ENCODE measurements at places on chromosomes 2 and 18.

- no peak for DNase-seq
Observed at GRCh38 chr2:183248866-183249567, 124.8 kb downstream of the NUP35 start.

GRCh38 chr2:46812361-46813019 is 103.1 kb downstream of the MCFD2 start:
- DNase-seq, result no peak

- no peak for DNase-seq
Observed at GRCh38 chr18:36386150-36386920, 88.8 kb downstream of the FHOD3 start.

DNA sequence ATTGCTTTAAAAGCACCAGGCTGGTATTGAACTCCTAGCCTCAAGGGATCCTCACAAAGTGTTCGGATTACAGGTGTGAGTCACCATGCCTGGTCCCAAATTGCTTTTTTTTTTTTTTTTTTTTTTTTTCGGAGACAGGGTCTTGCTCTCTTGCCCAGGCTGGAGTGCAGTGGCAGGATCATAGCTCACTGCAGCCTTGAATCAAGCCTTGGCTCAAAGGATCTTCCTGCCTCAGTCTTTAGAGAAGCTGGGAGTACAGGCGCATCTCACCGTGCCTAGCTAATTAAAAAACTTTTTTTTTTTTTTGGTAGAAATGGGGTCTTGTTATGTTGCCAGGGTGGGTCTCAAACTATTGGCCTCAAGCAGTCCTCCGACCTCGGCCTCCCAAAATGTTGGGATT is 12.8 kb downstream of the MTA3 start:
- DNase-seq, result no peak

- no peak for DNase-seq
Observed at GRCh38 chr18:74084184-74084855, 63.3 kb downstream of the FBXO15 start.

GRCh38 chr2:181364492-181365170 is 92.6 kb upstream of the ITGA4 start:
- DNase-seq, result no peak

DNA sequence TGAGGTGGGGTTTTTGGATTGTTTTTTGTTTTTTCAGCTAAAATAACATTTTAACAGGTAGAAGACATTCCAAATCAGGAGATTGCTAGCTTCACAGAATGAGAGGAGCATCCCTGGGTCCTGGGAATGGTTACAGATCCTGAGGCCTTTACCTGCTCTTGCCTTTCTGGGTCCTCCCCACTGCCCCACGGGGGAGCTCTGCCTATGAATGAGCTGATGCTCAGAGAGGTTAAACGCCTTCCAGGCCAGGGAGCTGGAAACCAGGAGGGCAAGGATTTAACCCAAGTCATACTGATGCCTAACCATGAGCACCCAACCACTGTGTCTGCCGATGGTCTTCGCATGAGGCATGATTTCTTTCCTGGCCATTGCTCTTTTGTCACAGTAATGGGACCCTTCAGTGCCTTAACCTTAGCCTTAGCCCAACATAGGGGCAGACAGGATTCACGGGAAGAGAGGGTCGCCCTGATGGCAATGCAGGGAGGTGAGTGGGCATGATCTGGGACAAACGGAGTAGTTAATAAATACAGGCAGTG is 16.1 kb downstream of the MOCOS start:
- DNase-seq, result no peak

DNA sequence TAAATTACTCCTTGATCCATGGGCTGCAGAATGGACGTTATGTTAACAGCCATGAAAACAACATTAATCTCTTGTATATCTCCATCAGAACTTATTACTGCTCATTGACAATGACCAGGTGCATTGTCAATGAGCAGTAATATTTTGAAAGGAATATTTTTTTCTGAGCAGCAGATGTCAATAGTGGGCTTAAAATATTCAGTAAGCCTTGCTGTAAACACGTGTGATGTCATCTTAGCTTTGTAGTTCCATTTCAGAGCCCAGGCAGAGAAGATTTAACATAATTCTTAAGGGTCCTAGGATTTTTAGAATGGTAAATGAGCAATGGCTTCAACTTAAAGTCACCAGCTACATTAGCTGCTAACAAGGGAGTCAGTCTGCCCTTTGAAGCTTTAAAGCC is 26.6 kb downstream of the CFAP210 start:
- DNase-seq, result no peak

- DNase-seq, result no peak
Observed at GRCh38 chr2:235721625-235722024, 227.8 kb downstream of the AGAP1 start.

- DNase-seq, result peak; percentile 16
Observed at GRCh38 chr18:48348739-48349138, 60.4 kb downstream of the ZBTB7C start.

DNA sequence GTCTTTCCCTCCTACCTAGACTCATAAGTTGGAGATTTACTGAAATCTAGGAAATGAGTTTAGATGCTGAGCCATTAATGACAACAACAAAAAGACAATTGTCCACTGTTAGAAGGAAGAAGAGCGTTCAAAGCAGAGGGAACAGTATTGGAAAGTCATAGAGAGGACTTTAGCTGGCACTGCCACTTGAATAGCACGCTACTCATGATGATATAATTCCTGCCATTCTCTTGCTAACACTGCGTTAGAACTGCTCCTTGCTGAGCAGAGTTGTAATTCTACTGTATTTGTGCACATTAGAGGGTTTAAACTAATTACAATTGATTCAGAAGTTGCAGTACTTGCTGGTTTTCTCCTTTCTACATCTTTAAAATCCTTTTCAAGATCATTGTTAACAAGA is 9.0 kb upstream of the AFTPH start:
- no peak for DNase-seq

GRCh38 chr2:16613539-16614011 is 52.1 kb downstream of the CYRIA start:
- peak; percentile 67 for DNase-seq

- DNase-seq, result no peak
Observed at GRCh38 chr2:86064006-86064405, 41.7 kb downstream of the POLR1A start.

- no peak for DNase-seq
Observed at GRCh38 chr2:235689427-235689853, 195.6 kb downstream of the AGAP1 start.

DNA sequence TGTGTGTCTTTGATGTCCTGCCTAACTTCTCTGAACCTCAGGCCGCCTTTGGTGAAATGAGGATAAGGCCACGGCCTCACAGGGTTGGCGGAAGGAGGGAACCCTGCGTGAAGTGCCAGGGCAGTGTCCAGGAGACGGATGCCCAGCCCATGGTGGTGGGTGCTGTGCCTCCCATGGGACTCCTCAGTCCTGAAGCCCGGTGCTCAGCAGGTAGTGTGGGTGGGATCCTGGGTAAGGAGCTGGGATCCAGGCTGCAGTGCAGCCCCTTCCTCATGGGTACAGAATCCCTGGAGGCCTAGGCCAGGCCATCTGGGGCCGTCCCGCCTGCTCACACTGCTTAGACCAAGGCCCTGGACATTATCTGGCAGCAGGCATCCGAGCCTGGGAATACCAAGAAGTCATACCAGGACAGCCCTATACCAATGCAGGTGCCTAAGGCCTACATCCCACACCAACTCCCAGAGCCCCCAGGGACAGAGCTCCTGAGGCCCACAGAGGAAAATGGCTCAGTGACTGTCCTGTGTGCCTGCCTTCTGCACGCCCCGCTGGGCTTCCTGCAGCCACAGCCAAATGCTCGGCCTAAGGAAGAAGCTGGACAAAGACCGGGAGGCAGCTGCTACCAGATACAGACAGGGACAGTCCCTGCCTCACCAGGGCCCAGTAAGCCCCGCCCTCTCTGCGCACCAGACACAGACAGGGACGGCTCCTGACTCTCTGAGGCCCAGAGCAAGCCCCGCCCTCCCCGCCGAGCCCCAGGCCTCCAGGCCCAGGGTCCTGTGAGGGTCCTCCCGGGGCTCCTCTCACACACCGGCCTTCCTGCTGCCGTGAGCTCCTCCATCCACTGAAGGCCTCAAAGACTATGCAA is 78.0 kb downstream of the NDUFA10 start:
- no peak for DNase-seq

DNA sequence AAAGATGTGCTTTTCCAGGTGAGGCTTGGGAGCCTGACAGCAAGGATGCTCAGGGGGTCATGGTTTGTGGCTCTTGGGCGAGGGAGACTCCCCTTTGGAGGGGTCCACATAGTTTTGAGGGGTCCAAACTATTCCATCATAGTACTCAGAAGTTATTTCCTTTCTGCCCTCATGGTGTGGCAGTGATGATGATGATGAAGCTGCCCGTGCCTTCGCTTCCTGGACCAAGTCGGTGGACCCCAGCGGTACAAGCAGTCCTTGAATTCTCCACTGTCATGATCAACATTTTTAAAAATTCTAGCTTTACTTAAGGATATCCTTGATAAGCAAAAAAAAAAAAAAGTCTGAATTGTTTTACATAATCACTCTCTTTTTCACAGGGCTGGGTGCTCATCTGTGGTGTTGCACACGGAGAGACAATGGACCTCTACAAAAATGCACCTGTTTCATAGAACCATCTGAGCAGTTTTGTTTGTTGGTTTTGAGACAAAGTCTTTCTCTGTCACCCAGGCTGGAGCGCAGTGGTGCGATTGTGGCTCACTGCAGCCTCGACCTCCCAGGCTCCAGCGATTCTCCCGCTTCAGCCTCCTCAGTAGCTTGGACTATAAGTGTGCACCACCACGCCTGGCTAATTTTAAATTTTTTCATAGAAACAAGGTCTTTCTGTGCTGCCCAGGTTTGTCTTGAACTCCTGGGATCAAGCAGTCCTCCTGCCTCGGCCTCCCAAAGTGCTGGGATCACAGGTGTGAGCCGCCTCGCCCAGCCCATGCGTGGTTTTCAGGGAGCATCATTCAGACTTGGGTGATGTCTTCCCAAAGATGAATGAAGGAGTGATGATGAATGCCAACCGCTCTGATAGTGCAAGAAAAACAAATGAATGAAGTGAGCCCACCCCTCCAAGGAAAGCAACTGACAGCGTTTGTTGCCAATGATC is 271.4 kb upstream of the HDAC4 start:
- no peak for DNase-seq

DNA sequence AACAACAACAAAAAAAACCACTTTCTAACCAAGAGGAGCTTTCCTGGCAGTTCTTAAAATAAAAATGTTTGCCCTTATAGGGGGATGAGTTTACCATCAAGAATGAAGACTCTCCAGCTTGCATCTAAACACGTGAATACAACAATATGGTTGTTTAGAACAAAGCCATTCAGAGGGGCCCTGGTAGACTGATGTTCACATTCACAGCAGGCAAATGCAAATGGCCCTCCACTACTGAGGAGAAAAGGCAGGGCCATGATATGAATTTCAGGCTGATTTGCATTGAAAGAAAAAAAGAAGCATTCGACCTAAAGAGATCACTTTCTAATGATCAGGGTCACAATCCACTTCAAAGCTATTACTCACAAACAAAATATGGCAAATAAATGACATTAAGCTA is 65.3 kb upstream of the OTOS start:
- no peak for DNase-seq

DNA sequence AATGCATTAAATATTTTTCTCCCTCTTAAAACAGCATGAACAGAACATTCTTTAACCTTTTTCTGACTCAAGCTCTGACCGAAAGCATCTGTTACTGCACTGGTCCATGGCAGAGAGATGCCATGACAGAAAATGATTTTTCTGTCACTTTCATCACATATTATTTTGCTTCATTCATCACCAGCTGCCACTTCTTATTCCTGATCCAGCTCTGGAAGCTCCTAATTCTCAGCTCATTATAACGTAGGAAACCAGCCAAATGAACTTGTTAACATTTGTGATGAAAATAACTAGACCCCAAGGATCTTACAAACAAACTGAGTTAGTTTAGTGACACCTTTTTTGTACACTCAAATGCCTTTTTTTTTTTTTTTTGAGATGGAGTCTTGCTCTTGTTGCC is 7.6 kb upstream of the CFLAR start:
- DNase-seq, result no peak

GRCh38 chr2:66443186-66443978 is 8.5 kb downstream of the MEIS1 start:
- no peak for DNase-seq

DNA sequence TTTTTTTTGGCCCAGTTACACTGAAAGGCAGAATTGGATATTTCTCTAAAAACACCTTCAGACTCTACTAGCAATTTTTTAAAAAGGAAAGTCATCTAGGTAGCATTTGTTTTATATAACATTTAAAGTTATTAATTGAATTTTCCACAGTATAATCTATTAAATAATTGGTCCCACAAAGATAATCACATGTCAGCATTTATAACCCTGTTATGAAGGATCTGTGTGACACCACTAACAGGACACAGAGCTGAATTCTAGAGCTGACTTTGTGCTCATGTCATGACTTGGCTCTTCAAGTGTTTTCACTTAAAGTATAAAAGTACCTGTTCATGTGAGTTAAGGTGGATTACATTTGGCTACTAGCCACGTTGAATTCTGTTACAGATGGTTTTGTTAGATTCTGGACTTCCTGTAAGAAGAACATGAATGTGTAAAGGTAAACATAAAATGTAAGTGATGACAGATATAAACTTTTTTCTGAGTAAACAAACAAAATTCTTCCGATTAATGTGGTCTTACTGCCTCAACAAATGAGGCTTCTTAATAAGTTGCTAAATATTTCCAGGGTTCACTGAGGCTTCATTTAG is 69.1 kb upstream of the PROKR1 start:
- DNase-seq, result no peak

DNA sequence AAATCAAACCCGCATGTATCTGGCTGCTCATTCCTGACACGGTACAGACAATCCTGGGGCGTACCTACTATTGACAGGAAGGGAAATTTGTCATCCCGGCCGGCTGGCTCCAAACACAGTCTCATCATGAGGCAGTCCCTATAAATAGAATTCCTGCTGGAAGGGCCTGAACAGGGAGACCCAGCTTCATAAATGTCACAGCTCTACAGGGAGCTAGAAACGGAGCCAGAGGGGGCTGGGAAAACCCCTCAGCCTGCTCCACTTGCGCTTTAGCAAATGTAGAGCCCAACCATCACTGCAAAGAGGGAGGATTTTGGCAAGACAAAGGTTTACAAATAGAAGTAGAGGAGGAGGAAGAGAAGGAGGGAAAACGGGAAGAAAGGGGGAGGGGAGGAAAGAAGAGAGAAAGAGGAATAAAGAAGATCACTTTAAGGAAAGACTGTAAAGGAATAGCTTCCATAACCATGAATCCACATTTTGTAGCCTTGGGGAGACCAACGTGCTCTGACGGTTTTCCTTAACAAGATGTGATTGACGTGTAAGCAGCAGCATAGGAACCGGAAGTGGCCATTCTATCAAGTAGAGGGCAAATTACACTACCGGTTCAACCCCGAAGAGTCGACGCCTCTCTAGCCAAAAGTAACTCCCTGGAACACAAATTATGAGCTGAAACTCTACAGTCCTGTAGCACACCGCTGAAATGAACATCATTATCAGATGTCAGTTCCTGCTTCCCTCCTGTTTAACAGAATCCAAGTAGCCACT is 56.8 kb upstream of the TTN start:
- DNase-seq, result no peak

GRCh38 chr2:40244675-40245074 is 207.2 kb downstream of the SLC8A1 start:
- DNase-seq, result no peak

DNA sequence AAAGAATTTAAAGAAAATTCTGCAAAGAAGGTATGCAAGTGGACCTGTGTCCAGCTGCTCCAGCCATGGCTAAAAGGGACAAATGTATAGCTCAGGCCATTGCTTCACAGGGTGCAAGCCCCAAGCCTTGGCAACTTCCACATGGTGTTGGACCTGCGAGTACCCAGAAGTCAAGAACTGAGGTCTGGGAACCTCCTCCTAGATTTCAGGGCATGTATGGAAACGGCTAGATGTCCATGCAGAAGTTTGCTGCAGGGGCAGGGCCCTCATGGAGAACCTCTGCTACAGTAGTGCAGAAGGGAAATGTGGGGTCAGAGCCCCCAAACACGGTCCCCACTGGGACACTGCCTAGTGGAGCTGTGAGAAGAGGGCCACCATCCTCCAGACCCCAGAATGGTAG is 284.0 kb upstream of the RAB6C start:
- DNase-seq, result no peak
